ENCODE measurements at places on chromosomes 6 and 20. TPM values are rescaled to one million over a fixed set of nuclear protein-coding genes. Genes with fewer than 3 reads are reported as not detected.

ZSCAN31 gene
- total RNA-seq, result 59.9 TPM

SALL4 gene
- total RNA-seq, result 0.26 TPM

LY6G6C gene
- total RNA-seq, result 3.6 TPM

- DNase-seq, result no peak
These were observed 659.2 kb downstream of the HDGFL1 start for GRCh38 chr6:23228439-23229024.

Data from esophagus squamous epithelium (tissue), 5 donors.